ENCODE measurements at places on chromosomes 1 and 21.

- H3K4me3 ChIP-seq = no peak overlapping the region
- DNase-seq = no peak
- no peak overlapping the region for H3K27ac ChIP-seq
- H3K36me3 ChIP-seq = no peaks in the 10 kb centered on the region
- H3K27me3 ChIP-seq = no peaks in the 10 kb centered on the region
Observed at GRCh38 chr1:30518186-30518585, 205.2 kb downstream of the MATN1 start.

- H3K27me3 ChIP-seq = no peaks in the 10 kb centered on the region
- H3K36me3 ChIP-seq = no peaks in the 10 kb centered on the region
- H3K27ac ChIP-seq = no peak overlapping the region
- DNase-seq = no peak
Observed at GRCh38 chr1:232695621-232696385, 65.9 kb upstream of the SIPA1L2 start.

DNA sequence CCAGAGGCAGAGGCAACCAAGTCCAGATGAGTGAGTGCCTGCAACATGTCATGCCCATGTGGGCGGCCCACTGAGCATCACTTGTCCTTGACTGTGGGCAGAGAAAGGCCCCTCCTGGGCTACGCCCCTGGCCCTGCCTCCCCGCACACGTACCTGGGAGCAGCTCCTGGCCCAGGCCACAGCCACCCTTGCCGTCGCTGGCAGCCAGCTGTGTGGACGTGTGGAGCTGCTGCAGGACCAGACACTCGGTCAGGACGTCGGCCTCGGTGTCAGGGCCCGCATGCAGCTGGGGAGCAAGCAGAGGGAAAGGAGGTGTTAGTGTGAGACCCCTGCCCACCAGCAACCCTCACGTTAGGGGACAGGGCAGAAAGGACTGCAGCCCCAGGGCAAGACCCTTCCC, 61.3 kb downstream of the DMRTB1 start:
- no peaks in the 10 kb centered on the region for H3K4me1 ChIP-seq
- DNase-seq = no peak

DNA sequence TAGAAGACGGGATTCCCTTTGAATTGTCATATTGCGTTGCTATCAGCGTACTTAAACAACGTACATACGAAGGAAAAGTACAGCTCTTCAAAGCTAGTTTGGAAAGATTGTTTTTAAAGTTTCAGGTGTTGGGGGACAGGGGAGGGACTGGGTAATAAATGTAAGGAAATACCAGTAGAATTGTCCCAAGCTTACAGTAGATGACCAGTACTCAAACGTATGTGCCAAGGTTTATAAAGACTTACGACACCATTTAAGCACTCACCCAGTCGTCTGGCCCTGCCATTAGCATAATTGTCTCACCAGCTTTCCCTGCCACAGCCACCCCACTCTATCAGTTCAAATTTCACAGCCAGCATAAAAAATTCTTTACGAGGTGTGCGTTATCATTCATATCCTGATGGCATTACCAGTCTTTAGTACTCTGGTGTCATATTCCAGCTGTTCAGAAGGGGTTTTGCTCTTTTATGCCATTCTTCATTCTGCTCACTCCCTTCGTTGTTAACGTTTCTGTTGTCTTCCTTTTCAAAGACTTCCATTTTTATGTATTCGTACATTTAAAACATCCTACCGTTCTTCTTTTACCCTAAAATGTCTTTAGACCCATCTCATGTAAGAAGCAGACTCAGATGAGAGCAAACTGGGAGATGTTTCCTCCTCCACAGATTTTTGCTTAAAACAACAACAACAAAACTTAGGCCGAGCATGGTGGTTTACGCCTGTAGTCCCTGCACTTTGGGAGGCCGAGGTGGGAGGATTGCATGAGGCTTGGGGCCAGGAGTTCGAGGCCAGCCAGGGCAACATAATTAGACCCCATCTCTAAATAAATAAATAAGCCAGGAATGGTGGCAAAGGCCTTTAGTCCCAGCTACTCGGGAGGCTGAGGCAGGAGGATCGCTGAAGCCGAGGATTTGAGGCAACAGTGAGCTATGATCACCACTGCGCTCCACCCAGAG, 1.0 kb upstream of the HP1BP3 start:
- H3K27ac ChIP-seq = peak overlapping the region; percentile 91
- no peaks in the 10 kb centered on the region for H3K27me3 ChIP-seq
- peaks cover 30% of the 10 kb centered on the region for H3K4me1 ChIP-seq
- DNase-seq = no peak

GRCh38 chr21:37982496-37983318, 66.5 kb upstream of the KCNJ6 start:
- no peaks in the 10 kb centered on the region for H3K36me3 ChIP-seq
- H3K27me3 ChIP-seq = no peaks in the 10 kb centered on the region
- H3K4me1 ChIP-seq = no peaks in the 10 kb centered on the region
- H3K4me3 ChIP-seq = no peak overlapping the region
- DNase-seq = no peak

DNA sequence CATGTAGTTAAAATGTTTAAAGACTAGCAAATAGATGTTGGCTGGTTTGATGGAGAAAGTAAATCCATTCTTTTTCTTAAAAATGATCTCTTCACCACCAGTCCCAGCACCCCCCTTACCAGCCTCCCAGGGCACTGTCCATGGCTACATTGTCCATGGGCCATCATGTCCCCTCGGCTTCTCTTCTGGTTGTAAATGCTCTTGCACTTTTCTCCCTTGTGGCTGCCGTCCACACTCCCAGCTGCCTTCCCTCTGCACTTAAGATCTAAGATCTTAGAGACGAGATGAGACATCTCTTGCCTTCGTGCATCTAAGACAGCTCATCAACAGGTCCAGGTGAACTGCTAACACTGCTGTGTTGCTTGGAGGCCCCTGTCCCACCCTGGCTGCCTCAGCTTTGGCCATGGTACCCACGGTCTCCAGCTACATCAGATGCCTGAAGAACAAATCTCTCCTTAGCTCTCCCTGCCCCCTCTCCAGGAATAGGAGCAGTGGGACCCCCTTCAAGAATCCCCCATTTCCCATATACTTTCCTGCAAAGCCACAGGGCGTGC, 11.1 kb downstream of the CAPN2 start:
- H3K27ac ChIP-seq = no peak overlapping the region
- H3K4me1 ChIP-seq = no peaks in the 10 kb centered on the region
- no peak for DNase-seq
- peaks cover 7% of the 10 kb centered on the region for H3K36me3 ChIP-seq
- H3K4me3 ChIP-seq = no peak overlapping the region

DNA sequence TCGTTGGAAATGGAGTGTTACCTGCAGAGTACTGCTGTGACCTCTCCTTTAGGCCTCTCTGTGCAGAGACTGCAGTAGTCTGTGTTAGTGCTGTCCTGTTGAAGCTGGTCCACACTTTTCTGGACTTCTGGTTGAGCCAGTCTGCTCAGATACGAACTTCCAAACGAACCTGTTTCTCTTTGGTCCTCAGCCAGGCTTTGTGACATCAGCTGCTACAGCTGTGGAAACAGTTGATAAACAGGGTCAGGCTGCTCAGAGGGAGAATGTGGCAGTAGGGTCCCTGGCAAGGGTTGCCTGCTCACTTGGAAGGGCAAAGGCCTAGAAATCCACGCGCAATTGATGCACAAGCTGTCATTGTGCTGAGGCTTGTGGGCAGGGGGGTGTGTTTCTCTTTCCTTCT, 98.8 kb downstream of the NOS1AP start:
- no peak for DNase-seq
- no peak overlapping the region for H3K27ac ChIP-seq
- no peak overlapping the region for H3K4me3 ChIP-seq
- no peaks in the 10 kb centered on the region for H3K36me3 ChIP-seq

- H3K4me1 ChIP-seq = peaks cover 10% of the 10 kb centered on the region
- no peak for DNase-seq
- no peak overlapping the region for H3K27ac ChIP-seq
- no peaks in the 10 kb centered on the region for H3K36me3 ChIP-seq
- peaks cover 16% of the 10 kb centered on the region for H3K27me3 ChIP-seq
- no peak overlapping the region for H3K4me3 ChIP-seq
Observed at GRCh38 chr1:170661646-170662411, 2.1 kb upstream of the PRRX1 start.

- DNase-seq = no peak
- H3K4me1 ChIP-seq = no peaks in the 10 kb centered on the region
- no peak overlapping the region for H3K27ac ChIP-seq
- no peaks in the 10 kb centered on the region for H3K36me3 ChIP-seq
- peaks cover 23% of the 10 kb centered on the region for H3K27me3 ChIP-seq
Observed at GRCh38 chr1:17799642-17800041, 44.5 kb downstream of the ACTL8 start.

DNA sequence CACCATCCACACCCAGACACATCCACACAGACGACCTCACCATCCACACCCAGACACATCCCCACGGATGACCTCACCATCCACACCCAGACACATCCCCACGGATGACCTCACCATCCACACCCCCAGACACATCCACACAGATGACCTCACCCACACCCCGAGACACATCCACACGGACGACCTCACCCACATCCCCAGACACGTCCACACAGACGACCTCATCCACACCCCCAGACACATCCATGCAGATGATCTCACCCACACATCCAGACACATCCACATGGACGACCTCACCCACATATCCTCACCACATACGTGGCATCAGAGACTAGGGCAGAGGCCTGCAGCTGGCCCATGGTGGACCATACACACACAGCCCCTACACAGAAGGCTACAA, 14.7 kb upstream of the FABP3 start:
- peaks cover 40% of the 10 kb centered on the region for H3K27me3 ChIP-seq
- no peak for DNase-seq
- no peaks in the 10 kb centered on the region for H3K4me1 ChIP-seq
- H3K27ac ChIP-seq = no peak overlapping the region

GRCh38 chr1:226545836-226546596, 2.5 kb upstream of the STUM start:
- no peak overlapping the region for H3K4me3 ChIP-seq
- H3K36me3 ChIP-seq = no peaks in the 10 kb centered on the region
- H3K27me3 ChIP-seq = peaks cover 38% of the 10 kb centered on the region
- no peak overlapping the region for H3K27ac ChIP-seq
- peaks cover 8% of the 10 kb centered on the region for H3K4me1 ChIP-seq

DNA sequence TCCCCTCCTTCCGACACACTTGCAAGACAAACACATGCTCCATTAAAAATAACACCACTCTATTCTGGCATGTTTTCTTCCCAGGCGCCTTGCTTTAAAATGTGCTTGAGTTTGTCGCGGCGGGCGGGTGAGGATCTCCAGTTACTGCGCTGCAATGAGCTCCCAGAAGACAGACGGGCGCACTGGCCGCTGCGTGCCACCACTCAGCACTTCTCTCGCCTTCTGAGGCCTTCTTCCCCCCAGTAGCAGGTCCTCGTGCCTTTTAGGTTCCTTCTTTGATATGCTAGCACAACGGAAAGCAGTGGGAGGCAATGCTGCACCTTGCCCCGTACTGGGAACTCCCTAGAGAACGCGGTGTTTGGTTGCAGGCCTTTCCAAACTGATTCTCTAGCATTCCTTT, 279.5 kb upstream of the NR5A2 start:
- H3K4me1 ChIP-seq = no peaks in the 10 kb centered on the region
- DNase-seq = no peak
- H3K36me3 ChIP-seq = no peaks in the 10 kb centered on the region
- no peak overlapping the region for H3K27ac ChIP-seq

DNA sequence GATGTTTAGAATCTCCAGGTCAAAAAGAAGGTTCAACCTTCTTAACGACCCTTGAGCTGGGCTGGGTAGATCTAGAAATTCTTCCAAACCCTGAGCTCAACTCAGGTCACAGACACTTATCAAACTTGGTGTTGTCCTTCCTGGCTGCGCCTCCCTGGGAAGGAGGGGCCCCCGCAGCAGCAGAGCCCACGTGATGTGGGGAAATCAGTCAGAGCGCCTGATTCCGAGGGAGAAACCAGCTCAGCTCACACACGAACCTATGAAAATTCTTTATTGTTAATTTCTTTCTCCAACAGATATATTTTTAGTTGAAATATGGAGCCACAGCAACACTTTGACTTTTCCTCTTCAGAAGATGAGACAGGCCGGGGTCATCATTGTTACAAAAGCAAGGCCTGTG, 24.3 kb upstream of the CLSTN1 start:
- H3K4me1 ChIP-seq = no peaks in the 10 kb centered on the region
- DNase-seq = no peak
- H3K27ac ChIP-seq = no peak overlapping the region
- H3K27me3 ChIP-seq = no peaks in the 10 kb centered on the region
- H3K36me3 ChIP-seq = no peaks in the 10 kb centered on the region

DNA sequence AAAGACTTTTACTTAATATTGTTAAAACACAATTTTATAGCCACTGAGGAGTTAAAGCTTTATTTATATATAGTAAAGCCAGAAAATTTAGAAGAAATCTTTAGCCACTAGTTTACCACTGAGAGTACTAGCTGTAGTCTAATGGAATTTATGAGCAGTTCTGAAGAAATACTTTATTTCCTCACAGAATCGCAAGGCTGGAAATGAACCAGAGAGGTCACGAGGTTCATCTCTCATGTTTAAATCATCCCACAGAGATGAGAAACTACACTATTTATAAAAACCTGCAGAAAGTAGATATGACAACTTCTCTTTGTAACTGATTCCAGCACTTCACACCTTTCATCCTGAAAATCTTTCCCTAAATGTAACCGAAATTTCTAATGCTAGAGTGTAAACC, 26.0 kb downstream of the ADGRL4 start:
- H3K4me3 ChIP-seq = no peak overlapping the region
- H3K4me1 ChIP-seq = no peaks in the 10 kb centered on the region
- H3K27ac ChIP-seq = no peak overlapping the region
- DNase-seq = no peak
- no peaks in the 10 kb centered on the region for H3K36me3 ChIP-seq
- H3K27me3 ChIP-seq = no peaks in the 10 kb centered on the region

DNA sequence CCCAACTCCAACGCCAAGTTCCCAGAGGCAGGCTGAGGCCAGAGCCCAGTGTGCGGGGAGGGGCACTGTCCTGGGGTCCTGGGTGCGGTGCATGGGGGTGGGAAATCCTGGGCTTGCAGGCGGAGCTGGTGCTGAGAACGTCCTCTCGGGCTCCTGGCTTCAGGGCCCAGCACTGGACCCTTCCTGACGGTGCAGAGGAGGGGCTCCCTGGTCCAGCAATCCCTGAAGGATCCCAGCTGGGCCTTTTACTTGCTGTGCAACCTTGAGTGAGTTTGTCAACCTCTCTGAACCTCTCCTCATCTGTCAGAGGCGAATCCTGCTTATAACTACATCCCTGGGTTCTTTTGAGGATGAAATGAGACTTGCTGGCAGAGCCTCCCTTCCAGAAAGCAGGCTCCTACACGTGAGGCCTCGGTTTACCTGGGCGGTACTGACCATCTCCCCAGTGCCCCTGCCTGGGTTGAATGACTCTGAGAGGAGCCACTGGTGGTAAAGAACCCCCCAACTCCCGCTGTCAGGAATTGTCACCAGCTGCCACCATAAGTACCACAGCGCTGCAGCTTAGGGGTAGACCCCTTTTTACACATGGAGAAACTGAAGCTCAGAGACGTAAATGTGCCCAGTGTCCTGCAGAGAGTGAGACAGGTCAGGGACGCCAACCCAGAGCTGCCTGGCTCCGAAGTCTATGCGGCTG, 77.3 kb downstream of the DHRS3 start:
- H3K36me3 ChIP-seq = no peaks in the 10 kb centered on the region
- no peaks in the 10 kb centered on the region for H3K27me3 ChIP-seq
- H3K4me3 ChIP-seq = no peak overlapping the region
- DNase-seq = no peak
- no peak overlapping the region for H3K27ac ChIP-seq
- H3K4me1 ChIP-seq = no peaks in the 10 kb centered on the region
